C1 segment of cervical spinal cord (tissue), 14 donors: ENCODE measurements at places on chromosomes 11 and 22.

GRCh38 chr11:46271407-46271806 is 6.1 kb upstream of the CREB3L1 start:
- DNase-seq: no peak

GRCh38 chr11:85472953-85473352 is 154.2 kb downstream of the DLG2 start:
- no peak for DNase-seq

- no peak for DNase-seq
Measured at GRCh38 chr11:23236826-23237555, 376.7 kb upstream of the CCDC179 start.

DNA sequence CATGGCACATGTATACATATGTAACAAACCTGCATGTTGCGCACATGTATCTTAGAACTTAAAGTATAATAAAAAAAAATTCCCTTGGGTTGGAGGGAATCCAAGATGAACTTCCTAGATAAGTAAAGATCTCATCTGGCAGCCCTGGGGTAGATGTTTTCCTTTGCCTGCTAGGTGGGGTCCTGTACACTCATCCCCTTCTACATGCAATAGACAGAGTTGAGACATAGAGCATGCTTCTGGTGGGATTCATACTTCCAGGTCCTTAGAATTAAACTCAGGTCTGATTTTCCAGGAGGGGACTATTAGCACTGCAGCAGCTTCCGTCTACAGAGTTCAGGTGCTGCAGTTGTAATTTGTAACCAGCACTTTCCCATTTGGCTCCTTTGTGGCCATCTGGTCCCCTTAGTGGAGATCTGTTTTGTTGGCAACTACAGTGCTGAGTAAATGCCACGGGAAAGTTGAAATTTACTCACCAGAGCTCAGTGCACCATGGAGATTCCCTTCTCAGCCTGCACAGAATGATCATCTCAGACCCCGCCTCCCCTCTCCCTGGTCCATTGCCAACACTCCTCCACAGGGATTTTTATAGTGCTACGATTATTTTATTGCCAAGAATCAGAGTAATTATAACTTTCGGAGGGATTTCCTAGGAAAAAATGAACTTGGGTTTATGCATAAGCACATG is 220.1 kb upstream of the E2F8 start:
- no peak for DNase-seq

- DNase-seq: no peak
Measured at GRCh38 chr22:41524251-41524661, 20.0 kb downstream of the POLR3H start.

DNA sequence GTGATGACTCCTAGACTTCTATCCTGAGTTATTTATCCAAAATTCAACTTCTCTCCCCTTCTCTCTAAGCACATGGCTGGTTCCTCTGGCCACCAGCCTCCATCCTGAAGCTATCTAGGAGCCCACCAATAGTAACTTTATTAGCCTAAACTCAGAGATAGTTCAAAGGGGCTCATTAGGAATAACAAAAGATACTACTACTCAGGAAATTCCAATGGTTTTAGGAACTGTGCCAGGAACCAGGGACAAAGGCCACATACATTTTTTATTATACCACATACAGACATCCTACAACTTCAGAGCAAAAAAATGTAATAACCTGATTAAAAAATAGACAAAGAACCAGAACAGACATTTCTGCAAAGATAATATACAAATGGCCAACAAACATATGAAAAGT is 27.9 kb downstream of the SLC25A17 start:
- no peak for DNase-seq

- DNase-seq: no peak
Measured at GRCh38 chr22:44623771-44624510, 78.1 kb upstream of the PRR5 start.

DNA sequence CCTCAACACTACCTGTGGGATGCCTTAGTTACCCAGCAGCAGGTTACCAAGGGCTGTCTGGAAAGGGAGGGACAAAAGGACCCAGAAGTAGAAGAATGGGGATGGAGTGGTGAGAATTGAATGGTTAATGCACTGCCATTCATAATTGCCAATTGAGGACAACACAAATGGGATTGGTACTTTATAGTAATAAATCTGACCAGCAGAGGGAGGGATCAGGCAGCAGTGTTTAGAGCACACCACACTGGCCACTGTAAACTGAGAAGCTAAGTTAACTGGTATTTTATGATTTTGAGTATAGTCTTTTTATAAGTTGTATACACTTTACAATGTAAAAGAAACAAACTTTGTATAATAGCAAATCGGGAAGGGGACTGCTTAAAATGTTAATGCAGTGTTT is 10.7 kb downstream of the TBRG1 start:
- DNase-seq: no peak

GRCh38 chr11:35376613-35377012 is 42.7 kb downstream of the SLC1A2 start:
- DNase-seq: no peak

- no peak for DNase-seq
Measured at GRCh38 chr22:49084206-49084605, 743.5 kb downstream of the BRD1 start.

DNA sequence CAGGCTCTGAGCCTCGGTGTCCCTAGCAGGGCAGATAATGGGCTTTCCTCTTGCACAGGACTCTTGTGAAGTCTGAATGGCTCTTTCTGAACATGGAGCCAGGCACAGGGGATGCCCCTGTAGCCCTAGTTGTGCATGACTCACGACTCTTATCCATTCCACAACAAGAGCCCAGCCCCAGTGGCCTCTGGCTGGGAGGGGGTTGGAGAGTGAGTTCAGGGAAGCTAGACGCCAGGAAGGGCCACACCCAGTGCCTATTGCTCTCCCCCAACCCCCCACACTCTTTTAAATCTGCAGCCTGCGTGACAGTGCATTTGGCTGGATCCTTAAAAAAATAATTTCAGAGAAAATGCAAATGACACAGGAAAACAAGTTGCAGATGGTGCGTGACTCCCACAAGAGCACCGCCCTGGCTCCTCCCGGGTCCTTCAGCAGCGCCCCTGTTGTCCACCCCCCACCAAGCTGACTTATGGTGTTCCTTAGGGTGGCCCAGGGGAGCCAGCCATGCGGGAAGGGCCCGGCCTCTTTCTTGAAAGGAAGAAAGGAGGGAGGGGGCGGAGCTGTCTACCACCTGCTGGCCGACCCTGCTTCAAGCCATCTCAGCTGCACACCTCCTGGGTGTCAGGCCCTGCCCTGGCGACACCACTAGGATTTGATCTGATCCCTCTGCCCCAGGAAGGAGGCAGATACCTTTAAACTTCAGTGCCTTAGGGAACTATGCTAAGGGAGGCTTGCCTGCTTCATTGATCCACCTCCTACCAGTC is 74.7 kb downstream of the MN1 start:
- no peak for DNase-seq

- no peak for DNase-seq
Measured at GRCh38 chr11:2586793-2587131, 113.0 kb downstream of the KCNQ1OT1 start.
